ENCODE measurements at places on chromosomes 7 and 10.

DNA sequence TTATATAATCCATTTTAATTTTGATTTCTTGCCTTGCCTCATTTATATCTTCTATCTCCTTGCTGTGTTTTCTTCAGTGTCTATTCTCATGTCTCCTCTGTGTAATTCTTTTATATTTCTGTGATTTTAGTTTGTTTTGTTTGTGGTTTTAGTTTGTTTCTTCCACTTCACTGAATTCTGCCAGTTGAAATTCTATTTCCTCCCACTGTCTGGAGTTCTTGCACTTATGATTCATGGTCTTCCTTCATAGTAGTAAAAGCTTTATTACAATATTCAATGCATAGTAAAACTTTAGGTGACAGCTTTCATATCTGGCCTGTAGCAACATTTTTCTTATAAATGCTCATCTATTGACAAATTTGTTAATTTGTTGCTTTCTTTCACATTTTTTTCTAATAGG is 113.3 kb downstream of the MAGI2 start:
- DNase-seq = no peak

DNA sequence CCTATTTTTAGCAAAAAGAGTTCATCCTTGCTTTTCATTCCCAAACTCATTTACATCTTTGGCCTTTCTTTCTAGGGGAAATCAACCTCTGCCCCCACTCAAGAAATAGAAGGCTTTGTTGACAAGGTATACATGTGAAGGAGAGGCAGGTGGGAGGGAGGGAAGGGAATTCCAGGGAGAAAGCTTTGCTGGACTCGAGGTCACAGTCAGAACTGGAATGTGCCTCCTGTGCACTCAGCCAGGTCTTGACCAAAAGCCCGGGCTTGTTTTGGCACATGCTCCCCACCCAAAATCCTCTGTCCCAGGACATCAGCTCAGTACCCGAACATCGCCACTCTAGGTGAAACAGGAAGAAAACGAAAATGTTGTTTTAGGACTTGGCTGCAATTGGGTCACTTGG is 61.3 kb downstream of the ABLIM1 start:
- no peak for DNase-seq

- no peak for DNase-seq
Measured at GRCh38 chr10:119478111-119478802, 64.3 kb downstream of the RGS10 start.

DNA sequence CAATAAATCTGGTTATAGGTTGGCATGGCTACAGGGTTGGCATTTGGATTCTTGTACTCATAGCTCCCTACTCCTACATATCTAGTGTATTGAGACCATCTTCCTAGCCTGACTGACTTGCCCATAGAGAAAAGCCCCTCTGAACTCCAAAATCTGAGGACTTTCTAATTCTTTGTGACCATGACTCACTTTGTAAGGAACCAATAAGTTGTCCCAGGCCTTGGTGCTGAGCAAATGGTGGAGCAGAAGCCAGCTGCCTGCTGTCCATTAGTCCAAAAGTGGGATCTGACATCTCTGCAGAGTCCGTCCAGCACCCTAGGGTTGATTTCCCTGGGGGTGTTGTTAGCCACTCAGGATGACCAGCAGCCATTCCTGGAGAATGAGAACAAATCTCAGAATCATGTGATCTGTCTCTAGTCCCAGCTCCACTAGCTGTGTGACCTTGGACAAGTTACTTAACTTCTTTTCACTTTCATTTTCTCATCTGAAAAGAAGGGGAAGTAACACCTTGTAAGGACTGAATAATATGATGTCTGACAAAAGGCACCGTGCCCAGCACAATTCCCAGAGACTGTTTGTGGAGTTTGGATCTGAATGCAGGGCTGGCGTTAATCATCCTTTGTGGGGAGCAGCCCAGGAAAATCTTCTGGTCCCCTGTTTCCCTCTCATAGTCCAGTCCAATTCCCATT is 44.1 kb downstream of the MTURN start:
- no peak for DNase-seq

Data from activated naive CD4-positive, alpha-beta T cell (primary cell).